ENCODE measurements at places on chromosomes 7 and 10.

GRCh38 chr10:103828107-103828506 lies 27.3 kb downstream of the SH3PXD2A start:
- no peak for DNase-seq

GRCh38 chr7:6655636-6656385 lies 18.7 kb downstream of the ZNF316 start:
- no peak for DNase-seq

- no peak for DNase-seq
These were observed 26.1 kb downstream of the SHTN1 start for GRCh38 chr10:116978901-116979300.

- DNase-seq: peak; percentile 92
These were observed 15.5 kb downstream of the LZTS2 start for GRCh38 chr10:101014966-101015581.

GRCh38 chr10:128052696-128053095 lies 73.5 kb downstream of the MKI67 start:
- no peak for DNase-seq

- no peak for DNase-seq
These were observed 94.1 kb upstream of the CREB5 start for GRCh38 chr7:28318101-28318762.

DNA sequence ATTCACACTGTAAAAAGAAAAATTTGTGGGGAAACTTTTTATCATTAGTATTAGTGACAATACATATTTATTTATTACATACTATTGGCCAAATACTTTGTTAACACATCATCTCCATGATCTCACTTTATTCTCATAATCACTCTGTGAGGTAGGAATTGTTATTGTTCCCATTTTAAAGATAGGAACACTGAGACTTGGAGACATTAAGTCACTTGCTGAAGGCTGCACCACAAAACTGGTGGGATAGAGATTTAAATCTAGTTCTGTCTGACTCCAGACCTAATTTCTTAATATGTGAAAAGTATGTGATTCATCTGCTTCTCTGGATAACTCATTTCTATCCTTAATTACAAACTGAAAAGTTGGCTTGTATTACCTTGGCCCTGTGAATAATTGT lies 8.2 kb downstream of the PPP1R3C start:
- DNase-seq: no peak

DNA sequence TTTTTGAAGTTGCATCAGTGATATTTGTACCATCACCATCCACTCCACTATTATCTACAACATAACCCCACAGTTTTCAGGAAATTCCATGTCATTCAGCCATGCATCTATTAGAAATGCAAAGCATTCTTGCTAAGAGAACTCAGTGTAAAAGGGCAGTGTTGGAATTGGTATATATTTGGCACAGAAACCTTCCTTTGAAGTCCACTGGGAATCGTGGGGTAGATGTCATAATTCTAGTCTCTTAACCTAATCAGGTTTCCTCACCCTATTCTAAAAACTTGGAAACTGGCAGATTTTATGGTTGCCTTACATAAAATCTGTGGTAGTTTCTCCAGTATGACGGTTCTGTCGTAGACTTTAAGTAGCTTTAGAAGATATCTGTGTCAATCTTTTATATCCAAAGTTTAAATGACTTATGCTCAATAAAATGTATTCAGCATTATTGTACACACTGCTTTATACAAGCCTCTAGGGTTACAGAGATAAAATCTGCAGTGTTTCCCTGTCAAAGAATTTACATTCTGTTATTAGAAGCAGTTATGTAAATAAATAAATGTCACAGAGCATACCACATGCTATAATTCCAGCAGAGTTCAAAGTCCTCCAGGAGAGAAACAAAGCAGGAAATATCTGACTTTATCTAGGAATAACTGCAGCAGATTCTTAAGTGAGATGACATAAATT lies 704.4 kb upstream of the CELF2 start:
- DNase-seq: peak; percentile 74

DNA sequence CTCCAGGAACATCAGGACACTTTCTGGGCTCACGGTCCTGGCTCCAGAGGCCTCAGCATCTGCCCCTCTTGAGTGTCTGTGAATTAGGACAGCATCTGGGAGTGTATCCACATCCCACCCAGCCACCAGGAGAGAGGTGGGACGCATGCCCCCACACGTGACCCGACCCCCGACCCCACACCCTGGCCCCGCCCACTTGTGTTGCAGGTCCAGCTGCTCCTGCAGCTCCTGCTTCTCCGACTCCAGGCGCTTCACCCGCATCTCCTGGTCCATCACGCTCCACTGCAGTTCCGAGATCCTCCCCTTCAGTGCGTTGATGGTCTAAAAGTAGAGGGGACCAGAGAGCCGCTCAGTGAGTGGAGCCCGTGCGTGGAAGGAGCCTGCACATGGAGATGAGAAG lies 13.6 kb downstream of the MAD1L1 start:
- no peak for DNase-seq

DNA sequence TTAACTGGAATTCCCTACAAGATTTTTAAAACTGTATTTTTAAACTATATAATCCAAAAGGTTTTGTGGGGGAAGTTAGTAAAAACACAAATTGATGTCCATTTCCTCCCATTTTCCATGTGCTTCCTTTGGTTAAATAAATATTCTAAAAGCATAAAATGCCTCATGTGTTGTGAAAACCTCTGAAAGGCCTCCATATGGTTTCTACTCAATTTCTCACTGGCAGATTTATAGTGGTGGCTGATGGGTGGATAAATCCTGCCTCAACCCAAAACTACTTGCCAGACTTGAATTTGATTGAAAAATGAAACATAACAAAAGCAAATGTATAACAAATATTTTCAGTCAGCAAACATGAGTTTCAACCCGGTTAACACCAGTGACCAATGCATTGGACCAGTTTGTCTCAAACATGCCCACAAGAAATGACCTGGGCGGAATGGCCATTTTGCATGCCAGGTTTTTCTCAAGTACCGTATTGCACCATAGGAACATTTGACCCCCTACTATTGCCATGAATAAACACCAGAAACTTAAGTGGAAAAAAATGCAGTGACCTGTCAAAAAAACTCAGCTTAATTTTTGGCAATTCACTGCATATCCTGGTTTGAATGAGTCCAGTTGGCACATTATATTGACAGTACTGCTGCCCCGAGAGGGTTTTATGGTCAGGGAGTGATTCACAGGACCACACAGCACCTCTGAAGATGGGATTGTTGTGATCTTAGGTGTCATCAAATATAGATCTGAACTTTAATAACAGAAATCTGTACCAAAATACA lies 454.6 kb upstream of the ANKRD30A start:
- peak; percentile 64 for DNase-seq

DNA sequence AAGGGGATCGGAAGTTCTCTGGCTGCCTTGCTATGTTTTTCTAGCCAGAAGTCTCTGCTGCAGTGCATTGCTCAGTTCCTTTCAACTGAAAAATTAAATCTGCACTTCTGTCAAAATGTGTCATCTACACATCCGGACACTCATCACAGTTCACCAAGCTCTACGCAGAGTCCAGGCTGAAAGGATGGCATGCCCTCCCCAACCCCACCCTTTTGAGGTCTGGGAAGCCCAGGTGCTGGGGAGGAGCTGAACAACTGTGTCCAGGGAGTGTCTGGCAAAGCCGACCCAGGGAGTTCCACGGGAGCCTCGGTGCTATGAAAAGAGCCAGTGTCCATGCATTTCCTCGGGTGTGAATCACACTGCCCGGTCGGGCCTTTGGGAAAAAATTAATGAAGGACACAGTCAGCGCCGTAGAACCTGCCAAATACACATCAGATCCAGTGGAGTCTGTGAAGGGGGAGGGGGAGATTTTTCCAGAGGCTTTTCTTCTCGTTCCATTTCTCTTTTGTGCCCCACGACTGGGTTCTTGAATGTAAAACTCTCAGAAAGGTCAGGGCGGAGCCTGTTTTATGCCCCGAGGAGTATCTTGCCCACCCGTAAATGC lies 757 bp upstream of the PALS2 start:
- peak; percentile 21 for DNase-seq

DNA sequence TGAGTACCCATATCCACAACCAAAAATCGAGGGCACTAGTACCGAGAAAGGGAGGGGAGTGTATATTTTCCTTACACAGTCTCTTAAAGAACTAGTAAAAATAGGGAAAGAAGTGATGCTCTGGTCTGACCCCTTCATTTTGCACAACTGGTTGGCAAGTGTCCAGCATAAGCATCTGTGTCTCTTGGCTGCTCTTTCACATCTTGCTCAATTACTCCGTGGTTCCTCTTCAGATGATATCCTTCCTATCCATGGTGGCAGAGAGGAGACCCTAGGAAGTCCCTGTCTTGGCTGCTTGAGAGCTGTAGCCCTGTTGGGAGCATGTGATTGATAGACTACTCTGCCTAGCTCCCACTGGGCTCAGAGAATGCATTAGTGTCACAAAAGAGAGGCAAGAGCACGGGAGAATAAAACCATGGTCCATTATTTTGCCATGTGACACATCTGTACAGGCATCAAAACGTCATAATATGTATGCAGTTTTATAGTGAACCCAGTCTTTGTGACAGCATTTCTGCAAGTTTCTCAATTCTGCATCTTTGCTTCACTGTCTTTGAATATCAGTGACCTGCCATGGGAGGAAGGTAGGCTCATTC lies 111.8 kb upstream of the ANKRD1 start:
- DNase-seq: peak; percentile 40

DNA sequence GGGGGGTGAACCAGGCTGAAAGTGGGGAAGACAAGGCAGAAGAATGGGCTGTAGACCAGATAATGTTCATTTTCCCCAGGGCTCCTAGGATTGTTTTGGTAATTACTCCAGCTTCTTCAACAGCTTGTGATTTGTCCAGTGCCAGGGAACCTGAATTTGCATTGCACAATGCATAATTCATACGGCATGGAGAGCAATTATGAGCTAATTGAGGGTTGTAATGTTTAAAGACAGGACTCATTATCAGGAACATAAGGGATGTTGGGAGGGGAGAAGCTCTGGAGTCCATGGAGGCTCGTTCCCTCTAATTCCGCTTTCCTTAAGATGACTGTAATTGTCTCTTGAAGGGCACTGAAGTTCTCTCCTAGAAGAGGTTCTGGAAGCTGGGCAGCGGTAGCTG lies 405.0 kb upstream of the ZMIZ1 start:
- no peak for DNase-seq

Data from fibroblast of skin of right quadriceps (primary cell).